IPS-NIHi11 (cell line): ENCODE measurements at places on chromosomes 2 and 18.
A peak's percentile ranks its signal among the peaks of the same experiment; 100 is the strongest.

GRCh38 chr2:220104871-220105351, 477.5 kb downstream of the SLC4A3 start:
- peak; percentile 32 for DNase-seq

- no peak for DNase-seq
These were observed 31.2 kb upstream of the ROCK2 start for GRCh38 chr2:11375689-11376027.

DNA sequence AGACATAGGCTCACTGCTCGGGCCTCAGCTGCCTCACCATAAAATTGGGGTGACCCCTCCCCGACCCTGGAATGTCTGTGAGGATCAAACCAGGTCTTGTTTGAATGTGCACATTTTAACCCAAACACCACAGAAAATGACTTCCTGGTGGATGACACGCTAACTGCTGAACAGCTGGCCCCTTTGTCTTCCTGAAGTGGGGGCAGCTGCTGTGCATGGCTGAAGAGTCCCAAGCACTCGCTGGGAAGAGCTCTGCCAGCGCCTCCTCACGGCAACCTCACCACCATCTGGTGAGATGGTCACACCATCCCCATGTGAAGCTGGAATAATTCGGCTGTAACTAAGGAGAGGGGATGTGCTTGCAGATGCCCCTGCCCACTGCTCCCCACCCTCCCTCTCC, 34.0 kb downstream of the AQP12A start:
- no peak for DNase-seq

DNA sequence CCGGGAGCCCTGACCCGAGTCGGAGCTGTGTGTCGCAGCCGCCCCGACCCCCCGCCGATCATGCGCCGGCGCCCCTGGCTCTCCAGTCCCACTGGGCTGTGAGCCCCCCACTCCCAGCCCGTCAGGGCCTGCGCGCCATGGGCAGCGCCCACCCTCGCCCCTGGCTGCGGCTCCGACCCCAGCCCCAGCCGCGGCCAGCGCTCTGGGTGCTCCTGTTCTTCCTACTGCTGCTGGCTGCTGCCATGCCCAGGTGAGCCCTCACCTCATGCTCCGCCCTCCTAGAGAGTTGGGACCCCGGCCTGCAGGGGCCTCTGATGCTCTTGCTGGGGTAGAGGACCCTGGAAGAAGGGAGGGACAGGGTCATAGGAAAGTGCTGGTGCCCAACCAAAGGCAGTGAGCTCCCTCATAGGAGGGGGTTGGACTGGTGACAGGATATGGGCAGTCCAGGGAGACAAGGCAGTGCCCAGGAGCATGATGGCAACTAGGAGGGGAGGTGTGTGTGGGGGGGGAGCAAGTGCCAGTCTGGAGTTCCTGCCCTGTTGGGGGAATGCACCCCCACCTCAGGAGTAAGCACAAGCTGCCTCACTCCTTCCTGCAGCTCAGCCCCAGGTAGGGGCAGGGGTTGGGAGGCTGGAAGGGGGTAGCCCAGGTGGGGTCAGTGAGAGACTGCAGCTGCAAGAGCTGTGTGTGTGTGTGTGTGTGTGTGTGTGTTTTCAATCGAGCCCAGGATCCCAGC, 375 bp downstream of the WNT10A start:
- DNase-seq, result no peak

GRCh38 chr2:68931799-68932198, 20.9 kb downstream of the GKN2 start:
- DNase-seq, result no peak

DNA sequence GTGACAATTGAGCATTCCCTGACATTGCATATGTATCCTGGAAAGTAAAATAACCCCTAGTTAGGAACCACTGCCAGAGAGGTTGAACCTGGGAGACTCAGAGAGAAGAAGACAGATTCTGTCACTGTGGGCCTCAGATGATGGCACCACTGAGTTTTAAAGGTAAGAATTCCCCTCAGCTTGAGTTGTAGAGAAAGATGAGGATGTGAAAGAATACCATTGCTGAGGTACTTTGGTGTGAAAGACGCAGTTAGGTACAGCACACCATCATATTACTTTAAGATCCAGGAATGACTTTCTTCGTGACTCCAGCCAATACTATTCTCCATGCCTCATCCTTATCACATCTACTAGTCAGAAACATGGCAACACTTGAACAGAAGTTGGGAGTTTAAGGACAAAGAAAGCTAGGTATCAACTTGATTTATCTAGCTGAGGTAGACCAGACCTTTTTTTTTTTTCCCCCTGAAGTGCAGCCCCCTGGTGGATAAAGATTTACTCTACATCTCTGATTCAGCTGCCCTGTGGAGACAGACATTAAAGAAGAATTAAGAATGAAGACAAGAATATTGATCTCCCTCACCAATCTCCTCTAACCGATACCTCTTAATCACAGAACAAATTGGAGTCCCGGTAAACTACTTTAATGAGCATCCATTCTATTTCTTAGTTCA, 630.5 kb upstream of the FANCL start:
- DNase-seq, result peak; percentile 9

DNA sequence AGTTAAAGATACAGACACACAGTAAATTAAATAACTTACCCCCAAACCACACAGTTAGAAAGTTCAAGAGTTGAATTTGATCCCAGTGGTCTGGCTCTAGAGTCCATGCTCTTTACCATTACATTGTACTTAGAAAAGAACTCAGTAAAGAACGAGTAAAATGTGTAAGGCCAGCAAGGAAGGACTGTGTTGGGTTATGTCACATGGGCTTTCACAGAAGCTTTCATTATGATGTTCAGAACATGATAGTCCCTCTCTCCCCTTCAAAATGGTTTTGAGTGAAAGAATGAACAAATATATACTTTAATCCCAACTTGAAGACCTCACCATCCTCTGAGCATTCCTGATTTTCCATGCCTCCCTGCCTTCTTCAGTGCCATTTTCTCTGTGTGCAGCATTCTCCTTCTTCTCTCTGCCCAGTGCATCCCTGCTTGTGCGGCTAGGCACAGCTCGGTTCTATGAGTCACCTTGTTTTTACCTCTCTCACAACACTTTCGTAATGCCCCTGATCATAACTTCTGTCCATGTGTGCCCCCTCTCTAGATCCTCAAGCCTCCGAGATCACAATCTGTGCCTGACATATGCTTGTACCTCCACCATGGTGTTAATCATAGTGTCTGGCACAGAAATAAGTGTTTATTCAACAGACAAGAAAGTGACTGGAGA, 22.0 kb downstream of the RASGRP3 start:
- DNase-seq, result no peak

DNA sequence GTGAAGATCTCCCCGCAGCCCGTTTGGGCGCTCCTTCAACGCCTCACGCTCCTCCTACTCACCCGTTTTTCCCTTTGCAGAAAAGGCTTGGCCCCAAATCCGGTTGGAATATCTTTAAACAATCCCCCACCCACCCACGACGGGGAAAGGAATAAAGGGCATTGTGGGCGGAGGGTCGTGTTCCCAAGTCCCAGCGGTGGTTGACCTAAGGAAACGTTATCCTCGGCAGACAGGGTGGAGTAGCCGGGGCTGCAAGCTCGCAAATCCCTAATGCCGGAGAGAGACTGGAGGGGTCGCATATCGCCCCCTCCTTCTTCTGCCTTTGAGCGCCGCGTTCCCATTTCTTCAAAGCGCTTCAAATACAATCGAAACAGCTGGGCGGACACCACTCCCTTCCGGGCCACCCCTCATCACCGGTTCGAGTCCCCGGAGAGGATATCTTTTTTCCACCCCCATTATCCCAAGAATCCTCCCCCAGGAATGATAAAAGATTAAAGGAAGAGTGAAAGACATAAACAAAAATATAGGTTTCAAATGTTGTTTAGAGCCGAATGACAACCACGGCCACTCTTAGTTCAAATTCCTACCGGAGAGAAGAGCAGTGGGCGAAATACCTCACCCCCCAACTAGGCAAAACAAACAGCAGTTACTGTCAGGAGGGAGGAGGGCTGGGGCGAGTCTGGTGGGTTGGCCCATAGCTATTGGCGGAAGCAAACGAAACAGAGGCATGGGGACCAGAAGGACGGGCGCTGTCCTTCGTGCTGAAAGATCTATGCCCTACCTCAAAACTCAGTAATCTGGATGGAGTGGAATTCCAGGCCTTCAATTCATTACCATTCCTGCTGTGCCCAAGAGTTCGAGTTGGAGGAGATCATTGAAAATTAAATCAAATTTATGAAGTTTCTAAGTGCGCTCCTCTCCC, 2.8 kb upstream of the GAD1 start:
- DNase-seq, result peak; percentile 89

DNA sequence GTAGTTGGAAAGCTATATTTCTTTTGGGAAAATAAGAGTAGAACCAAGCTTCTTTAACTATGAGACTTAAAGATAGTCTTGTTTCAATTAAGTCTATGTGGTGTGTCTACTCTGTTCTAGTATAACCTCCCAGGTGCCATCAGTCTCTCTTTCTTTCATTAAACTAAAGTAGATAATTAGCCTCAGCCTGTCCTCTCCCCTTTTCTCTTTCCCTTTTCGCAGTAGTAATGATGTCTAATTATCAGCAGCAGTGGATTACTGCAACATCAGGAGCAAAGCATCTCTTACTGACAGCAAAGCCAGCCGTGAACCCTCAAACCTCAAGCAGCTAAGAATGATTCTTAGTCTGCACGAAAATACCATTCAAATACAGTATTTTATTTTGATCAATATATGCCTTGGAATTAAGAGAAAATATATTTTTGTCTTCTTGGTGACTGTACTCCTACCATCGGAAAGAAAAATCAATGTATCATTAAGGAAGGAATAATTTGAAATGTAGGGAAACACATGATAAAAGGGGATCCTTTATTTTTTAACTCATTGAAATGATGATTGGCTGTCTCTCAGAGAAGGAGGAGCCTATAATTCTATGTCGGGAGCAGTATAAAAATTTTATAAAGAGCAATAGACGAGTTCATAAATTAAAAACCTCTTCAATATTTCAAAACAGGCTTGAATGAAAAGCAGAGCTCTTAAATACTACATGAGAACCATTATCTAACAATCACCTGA, 4.5 kb downstream of the NOL4 start:
- no peak for DNase-seq

- no peak for DNase-seq
These were observed 147.6 kb upstream of the PIEZO2 start for GRCh38 chr18:11296946-11297345.

DNA sequence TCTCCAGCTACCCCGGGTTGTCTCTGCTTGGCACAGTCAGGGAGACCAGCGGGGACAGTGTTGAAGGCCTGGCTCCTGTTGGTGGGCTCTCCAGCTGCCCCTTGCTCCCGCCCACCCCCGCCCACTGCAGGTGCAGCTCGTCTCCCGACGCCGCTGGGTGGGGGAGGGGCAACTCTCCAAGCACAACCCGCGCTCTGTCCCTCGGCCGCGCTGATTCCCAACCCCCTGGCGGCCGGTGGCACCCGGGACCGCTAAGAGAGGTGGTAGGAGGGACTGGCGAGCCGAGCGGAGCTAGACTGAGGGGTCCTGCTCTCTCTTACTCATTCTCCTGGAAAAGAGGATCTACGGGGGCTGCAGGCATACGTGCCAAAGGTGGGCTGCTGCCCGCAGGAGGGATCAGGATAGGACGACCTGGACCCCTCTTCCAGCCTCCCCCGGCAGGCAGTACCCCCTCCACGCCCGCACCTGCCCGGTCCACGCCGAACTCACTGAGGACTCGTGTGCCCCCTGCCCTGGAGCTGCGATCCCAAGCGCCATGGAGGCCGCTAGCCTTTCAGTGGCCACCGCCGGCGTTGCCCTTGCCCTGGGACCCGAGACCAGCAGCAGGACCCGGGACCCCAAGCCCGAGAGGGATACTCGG, 44.5 kb downstream of the DDX18 start:
- peak; percentile 60 for DNase-seq

- DNase-seq, result peak; percentile 62
These were observed 582.1 kb upstream of the SETBP1 start for GRCh38 chr18:44098551-44099098.
